ENCODE measurements at places on chromosomes 5 and 9.

DNA sequence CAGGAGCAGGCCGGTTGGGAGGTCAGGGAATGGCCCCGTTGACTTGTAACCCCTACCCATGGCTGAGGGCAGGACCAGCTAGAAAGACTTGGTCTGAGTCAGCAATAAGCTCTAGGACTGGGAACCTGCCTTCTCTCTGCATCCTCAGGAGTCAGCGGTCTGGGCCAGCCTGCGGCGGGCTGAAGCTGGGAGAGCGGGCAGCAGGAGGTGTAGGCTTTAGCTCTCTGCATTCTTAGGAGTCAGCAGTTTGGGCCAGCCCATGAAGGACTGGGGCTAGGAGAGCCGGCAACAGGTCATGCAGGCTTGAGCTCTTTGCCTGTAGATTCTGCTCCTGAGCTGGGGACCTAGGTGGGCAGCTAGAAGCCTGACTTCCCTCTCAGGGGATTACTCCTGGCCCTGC, 6.4 kb upstream of the SMIM32 start:
- no peak for DNase-seq
- H3K4me1 ChIP-seq = peaks cover 8% of the 10 kb centered on the region
- H3K4me3 ChIP-seq = no peak overlapping the region

GRCh38 chr5:97363577-97363976, 180.5 kb upstream of the RIOK2 start:
- H3K36me3 ChIP-seq = no peaks in the 10 kb centered on the region
- no peak overlapping the region for H3K4me3 ChIP-seq
- no peaks in the 10 kb centered on the region for H3K27me3 ChIP-seq
- no peak for DNase-seq

- H3K27me3 ChIP-seq = no peaks in the 10 kb centered on the region
- no peak overlapping the region for H3K4me3 ChIP-seq
- H3K27ac ChIP-seq = no peak overlapping the region
- no peaks in the 10 kb centered on the region for H3K36me3 ChIP-seq
- peaks cover 8% of the 10 kb centered on the region for H3K4me1 ChIP-seq
- DNase-seq = no peak
Observed at GRCh38 chr9:88789785-88790184, 201.5 kb upstream of the S1PR3 start.

GRCh38 chr9:127930231-127931091, at the start of gene PIP5KL1:
PIP5KL1 (minus strand) TSS chr9:127930777; CDS start chr9:127930752, 25 bp downstream.
- no peaks in the 10 kb centered on the region for H3K36me3 ChIP-seq
- peaks cover 31% of the 10 kb centered on the region for H3K27me3 ChIP-seq
- H3K4me3 ChIP-seq = peak within 1 kb of the TSS; percentile 3
- DNase-seq = peak; percentile 90

DNA sequence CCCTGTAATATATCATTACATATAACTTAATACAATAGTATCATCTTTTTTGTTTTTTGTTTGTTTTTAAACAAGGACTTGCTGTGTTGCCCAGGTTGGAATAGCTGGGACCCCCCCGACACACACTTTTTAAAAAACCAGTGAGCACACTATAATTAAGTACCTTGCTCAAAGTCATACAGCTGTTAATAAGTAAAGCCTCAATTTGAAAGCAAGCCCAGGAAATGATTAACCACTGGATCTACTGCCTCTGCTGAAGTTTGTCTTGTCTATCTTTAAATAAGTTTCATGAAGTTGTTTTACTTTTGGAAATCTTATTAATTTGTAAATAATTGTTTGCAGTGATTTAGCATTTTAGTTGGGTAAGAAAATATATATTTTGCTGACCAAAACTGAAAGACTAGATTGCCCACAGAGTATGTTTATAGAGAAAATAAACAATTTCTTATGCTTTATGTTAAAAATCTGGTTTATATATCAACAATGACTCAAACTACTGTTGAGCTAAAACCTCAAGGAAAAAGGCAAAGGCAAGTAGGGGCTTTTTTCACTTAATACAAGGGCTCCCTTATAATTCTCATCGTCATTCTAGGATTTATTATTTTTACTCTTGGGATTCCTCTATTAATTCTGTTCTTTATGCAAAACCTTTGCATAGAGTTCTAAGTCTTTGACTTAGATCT, 5.8 kb upstream of the CARNMT1 start:
- DNase-seq = no peak
- no peaks in the 10 kb centered on the region for H3K36me3 ChIP-seq
- H3K27me3 ChIP-seq = no peaks in the 10 kb centered on the region
- H3K27ac ChIP-seq = no peak overlapping the region

DNA sequence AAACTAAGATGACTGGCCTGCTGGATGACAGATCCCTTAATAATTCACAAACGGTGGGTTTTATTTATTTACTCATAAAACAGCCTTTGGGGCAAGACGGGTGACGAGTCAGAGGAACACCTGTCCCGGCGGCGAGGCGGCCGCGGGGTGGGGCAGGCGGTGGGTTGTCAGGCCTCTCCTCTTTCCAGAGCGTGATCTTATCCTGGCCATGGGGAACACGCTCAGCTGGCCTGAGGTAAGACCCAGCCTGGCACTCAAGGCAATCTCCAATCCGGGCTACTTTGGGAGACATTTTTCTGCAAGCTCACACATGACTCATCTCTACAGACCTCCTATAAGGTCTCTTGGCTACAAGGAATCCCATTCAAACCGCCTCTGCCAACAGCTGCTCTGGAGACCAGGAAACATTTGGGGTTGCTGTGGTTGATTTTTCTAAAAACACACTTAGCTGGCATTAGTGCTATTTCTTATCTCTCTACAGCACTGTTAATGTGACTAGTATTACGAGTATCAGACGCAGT, 6.3 kb downstream of the RAPGEF1 start:
- no peak overlapping the region for H3K27ac ChIP-seq
- DNase-seq = peak; percentile 82
- no peaks in the 10 kb centered on the region for H3K36me3 ChIP-seq
- no peak overlapping the region for H3K4me3 ChIP-seq
- peaks cover 50% of the 10 kb centered on the region for H3K4me1 ChIP-seq

DNA sequence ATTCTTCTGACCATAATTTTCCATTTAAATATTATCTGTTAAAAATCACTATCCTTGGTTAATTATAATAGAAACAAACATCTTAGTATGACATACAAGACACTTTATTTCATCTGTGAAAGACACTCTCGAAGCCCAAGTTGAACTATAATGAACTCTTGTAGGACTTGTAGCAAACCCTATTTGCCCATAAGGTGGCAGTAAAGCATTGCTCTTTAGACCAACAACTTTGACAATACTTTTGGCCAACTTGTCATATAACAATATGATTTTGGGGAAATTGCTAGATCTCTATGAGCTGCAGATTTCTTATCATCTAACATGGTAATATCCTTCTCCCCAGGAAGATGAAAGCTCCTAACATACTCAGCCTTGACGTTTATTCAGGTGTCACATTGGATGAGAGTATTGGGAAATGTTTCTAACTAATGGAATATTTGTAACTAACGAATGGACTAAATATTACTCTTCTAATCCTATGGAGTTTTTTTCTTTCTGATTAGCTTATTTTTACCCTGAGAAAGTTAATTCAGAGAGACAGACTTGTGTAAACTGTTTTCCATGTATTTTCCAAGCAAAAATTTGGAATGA, 11.0 kb downstream of the SPINK14 start:
- no peak overlapping the region for H3K27ac ChIP-seq
- H3K36me3 ChIP-seq = no peaks in the 10 kb centered on the region
- H3K27me3 ChIP-seq = no peaks in the 10 kb centered on the region
- peak; percentile 82 for DNase-seq
- no peak overlapping the region for H3K4me3 ChIP-seq

DNA sequence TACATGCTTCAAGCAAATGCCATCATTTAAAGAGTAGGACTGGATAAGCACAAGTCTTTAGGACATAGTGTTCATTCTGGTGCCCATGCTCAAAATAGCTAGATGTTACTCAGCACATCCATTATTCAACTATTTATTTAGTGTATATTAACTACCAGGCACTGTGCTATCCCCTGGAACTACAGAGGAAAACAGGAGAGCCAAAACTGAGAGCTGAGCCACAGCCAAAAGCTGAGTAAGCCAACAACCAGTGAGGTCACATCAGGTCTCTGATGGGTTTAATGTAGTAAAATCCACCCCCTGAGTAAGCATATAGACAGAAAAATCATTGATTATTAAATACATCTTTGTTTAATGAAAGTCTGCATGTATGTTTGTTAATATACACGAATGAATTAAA, 469.3 kb upstream of the DMAC1 start:
- no peak for DNase-seq
- no peak overlapping the region for H3K4me3 ChIP-seq
- H3K4me1 ChIP-seq = peaks cover 49% of the 10 kb centered on the region
- H3K36me3 ChIP-seq = no peaks in the 10 kb centered on the region
- H3K27ac ChIP-seq = no peak overlapping the region

GRCh38 chr9:108469654-108470053, 386.1 kb downstream of the ACTL7B start:
- H3K27me3 ChIP-seq = no peaks in the 10 kb centered on the region
- no peak overlapping the region for H3K27ac ChIP-seq
- no peak for DNase-seq
- H3K4me1 ChIP-seq = peaks cover 8% of the 10 kb centered on the region
- no peak overlapping the region for H3K4me3 ChIP-seq
- no peaks in the 10 kb centered on the region for H3K36me3 ChIP-seq

GRCh38 chr5:147504011-147504410, 5.9 kb downstream of the DPYSL3 start:
- peaks cover 2% of the 10 kb centered on the region for H3K27me3 ChIP-seq
- peak overlapping the region; percentile 70 for H3K27ac ChIP-seq
- no peaks in the 10 kb centered on the region for H3K36me3 ChIP-seq
- H3K4me1 ChIP-seq = peaks cover 5% of the 10 kb centered on the region
- no peak overlapping the region for H3K4me3 ChIP-seq

GRCh38 chr9:112331674-112331952, 1.8 kb downstream of the PTBP3 start:
- no peaks in the 10 kb centered on the region for H3K36me3 ChIP-seq
- no peak overlapping the region for H3K4me3 ChIP-seq
- peak; percentile 55 for DNase-seq

- DNase-seq = peak; percentile 20
- no peaks in the 10 kb centered on the region for H3K4me1 ChIP-seq
- H3K36me3 ChIP-seq = no peaks in the 10 kb centered on the region
- H3K27me3 ChIP-seq = no peaks in the 10 kb centered on the region
- H3K27ac ChIP-seq = no peak overlapping the region
Observed at GRCh38 chr5:61229416-61229815, 67.1 kb upstream of the SMIM15 start.

GRCh38 chr5:166649676-166650075, 1641.8 kb upstream of the WWC1 start:
- H3K27ac ChIP-seq = no peak overlapping the region
- H3K4me1 ChIP-seq = no peaks in the 10 kb centered on the region
- peak; percentile 7 for DNase-seq
- no peaks in the 10 kb centered on the region for H3K27me3 ChIP-seq
- H3K4me3 ChIP-seq = no peak overlapping the region
- no peaks in the 10 kb centered on the region for H3K36me3 ChIP-seq

- no peak overlapping the region for H3K4me3 ChIP-seq
- H3K4me1 ChIP-seq = peaks cover 12% of the 10 kb centered on the region
- DNase-seq = peak; percentile 97
- no peak overlapping the region for H3K27ac ChIP-seq
- no peaks in the 10 kb centered on the region for H3K36me3 ChIP-seq
Observed at GRCh38 chr9:86794391-86795046, 152.8 kb downstream of the GAS1 start.

DNA sequence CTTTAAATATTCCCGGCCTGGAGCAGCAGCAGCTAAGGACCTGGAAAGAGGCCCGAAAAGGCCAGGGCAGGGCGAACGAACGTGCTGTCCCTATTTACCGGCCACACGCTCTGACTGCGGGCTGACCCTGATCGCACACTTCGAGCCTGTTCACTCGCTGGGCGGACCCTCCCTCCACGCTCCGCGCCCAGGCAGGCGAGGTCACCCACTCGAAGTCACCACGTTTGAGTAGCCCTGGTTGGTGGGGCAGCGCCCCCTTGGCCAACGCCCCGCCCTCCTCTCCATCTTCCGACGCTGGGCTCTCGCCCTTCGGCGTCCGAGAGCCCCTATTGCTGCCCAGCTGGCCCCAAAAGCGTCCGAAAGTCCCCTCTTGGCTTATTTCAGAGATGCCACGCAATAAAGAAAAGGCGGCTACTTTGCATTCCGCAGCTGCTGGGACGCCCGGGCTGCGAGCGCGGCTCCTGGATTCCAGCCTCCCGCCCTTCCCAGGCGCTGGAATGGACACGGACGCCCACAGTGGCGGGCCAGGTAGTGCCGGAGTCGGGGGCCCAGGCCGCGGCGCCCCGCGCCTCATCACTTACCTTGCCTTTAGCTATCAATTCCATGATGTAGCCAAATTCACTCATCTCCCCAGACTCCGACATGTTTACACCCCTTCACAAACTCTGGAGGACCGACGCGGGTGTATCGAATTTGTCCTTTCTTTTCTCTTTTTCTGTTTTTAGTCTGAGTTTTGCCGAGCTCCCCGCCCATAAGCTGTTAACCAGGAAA, 9.9 kb upstream of the TRIM36 start:
- H3K27me3 ChIP-seq = peaks cover 5% of the 10 kb centered on the region
- H3K4me3 ChIP-seq = peak overlapping the region; percentile 17
- no peaks in the 10 kb centered on the region for H3K36me3 ChIP-seq
- DNase-seq = peak; percentile 43

- H3K27ac ChIP-seq = no peak overlapping the region
- DNase-seq = no peak
- no peaks in the 10 kb centered on the region for H3K4me1 ChIP-seq
- no peaks in the 10 kb centered on the region for H3K36me3 ChIP-seq
- H3K4me3 ChIP-seq = no peak overlapping the region
Observed at GRCh38 chr9:106405871-106406435, 457.0 kb upstream of the ZNF462 start.

DNA sequence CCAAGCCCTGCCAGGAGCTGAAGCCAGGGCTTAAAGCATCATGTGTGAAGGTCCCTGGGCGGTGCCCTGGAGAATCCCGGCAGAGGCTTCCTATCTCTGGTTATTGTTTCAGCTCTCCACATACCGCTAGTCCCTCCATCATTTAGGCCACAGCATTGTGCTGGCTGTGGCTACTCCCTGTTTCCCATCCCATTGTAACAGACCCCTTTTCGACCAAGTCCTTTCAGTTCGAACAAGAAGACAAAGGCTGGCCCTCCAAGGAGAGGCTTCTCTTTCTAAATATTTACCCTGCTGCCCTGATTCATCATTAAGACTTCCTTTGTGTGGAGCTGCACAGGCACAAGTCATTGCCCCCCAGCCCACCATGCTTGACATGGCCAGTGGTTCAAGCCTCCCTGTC, 41.6 kb downstream of the NEUROG1 start:
- H3K27ac ChIP-seq = no peak overlapping the region
- no peaks in the 10 kb centered on the region for H3K36me3 ChIP-seq
- H3K27me3 ChIP-seq = peaks cover 29% of the 10 kb centered on the region
- no peak overlapping the region for H3K4me3 ChIP-seq
- no peaks in the 10 kb centered on the region for H3K4me1 ChIP-seq

- H3K36me3 ChIP-seq = no peaks in the 10 kb centered on the region
- H3K27ac ChIP-seq = no peak overlapping the region
- H3K4me3 ChIP-seq = no peak overlapping the region
- H3K27me3 ChIP-seq = no peaks in the 10 kb centered on the region
- DNase-seq = peak; percentile 94
Observed at GRCh38 chr9:13351778-13352386, 72.4 kb upstream of the MPDZ start.

DNA sequence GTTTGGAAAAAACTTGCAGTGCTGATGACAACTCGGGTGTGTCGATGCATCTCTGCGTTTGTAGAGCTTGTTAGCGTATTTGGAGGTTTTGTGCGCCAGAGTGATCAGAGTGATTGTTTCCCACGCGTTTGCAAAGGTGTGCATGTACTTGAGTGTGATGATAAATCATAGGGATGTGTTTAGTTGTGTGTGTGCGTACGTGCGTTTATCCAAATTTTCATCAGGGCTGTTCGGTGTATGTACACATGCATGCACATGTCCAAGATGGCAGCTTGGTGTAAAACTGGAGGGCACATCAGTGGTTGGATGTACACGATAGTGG, 248 bp upstream of the C1QTNF2 start:
- no peaks in the 10 kb centered on the region for H3K36me3 ChIP-seq
- peaks cover 10% of the 10 kb centered on the region for H3K27me3 ChIP-seq
- peaks cover 3% of the 10 kb centered on the region for H3K4me1 ChIP-seq
- no peak overlapping the region for H3K27ac ChIP-seq
- DNase-seq = no peak
